ENCODE measurements at places on chromosomes 4 and X.

GRCh38 chr4:165931741-165932140 lies 58.7 kb downstream of the TLL1 start:
- DNase-seq: no peak

- peak; percentile 83 for DNase-seq
Measured at GRCh38 chr4:40316782-40317635, 18.1 kb upstream of the CHRNA9 start.

DNA sequence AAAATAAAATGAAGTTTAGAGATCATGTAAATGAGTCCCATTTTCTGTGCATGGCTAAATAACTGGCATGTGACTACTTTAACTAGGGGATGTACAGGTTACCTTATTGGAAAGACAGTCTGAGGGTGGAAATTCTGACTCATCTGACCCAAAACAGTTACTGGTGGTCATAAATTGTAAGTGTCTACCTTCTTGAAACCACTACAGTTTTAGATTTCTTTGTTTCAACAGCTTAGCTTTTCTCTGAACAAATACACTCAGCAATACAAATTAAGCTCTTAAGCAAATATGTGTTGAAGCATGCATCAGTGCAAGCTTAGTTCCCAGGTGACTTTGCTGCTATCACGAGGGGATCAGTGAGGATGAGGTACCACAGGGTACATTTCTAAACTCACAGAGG lies 60.7 kb upstream of the PGM2 start:
- DNase-seq: no peak

DNA sequence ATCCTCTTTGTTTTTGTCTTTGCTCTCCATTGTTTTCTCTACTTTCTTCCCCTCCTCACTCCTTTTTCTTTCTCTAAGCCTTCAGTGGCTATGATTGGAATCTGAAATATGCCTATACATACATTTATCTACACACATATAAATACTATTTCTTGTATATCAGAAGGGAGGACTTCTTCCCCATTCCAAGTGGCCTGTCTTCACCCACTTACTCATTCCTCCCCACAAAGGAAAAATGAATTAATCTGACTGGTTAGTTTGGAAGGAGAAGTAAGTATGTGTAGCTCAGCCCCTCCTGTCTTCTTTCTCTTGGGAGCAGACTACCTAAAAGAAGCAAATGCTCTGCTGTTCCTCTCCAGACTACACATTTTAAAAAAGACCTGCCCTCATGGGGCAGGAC lies 17.7 kb downstream of the GUCY2F start:
- DNase-seq: no peak

DNA sequence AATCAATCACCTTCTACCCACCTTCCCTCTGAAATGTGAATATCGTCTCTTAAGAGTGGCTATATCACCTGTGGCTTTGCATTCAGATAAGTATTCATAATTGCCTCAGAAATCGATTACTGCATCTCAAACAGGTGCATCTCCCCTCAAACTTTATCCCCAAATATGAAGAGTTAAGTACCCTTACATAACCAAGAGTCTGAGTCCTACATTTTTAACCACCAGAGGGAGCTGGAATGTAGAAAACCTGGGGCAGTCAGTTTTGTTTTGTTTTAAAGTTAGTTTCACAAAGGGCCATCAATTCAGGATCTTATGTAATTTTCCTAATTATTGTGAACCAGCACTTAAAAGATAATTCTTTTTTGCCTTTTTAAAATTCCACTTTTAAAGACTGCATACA lies 5.7 kb downstream of the TCEANC start:
- DNase-seq: peak; percentile 23

All from brain microvascular endothelial cell (primary cell).